ENCODE measurements at places on chromosomes 13 and 19.
A peak's percentile ranks its signal among the peaks of the same experiment; 100 is the strongest.

- no peak for DNase-seq
These were observed at the start of gene SYDE1 for GRCh38 chr19:15107061-15108010. SYDE1 (plus strand) TSS chr19:15107401; CDS start chr19:15107434, 33 bp downstream.

DNA sequence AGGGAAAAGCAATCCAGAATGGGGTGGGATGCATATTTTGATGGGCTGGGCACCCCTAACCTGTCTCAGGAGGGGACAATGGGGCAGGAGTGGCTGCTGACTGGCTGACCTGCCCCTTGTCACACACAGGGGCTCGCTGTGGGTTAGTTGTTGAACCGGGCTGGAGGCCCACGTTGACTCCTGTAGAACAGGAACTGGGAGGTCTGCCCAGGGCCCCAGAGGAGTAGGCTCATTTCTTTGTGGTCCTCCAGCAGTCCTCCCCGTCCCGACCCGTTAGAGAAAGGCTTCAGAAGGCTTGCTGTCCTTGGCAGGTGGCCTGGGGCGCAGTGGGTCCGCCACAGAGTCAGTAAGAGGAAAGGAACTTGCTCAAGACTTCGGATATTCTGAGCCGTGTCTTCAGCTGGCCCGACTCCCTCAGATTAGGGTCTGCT, 70.1 kb downstream of the COL4A1 start:
- DNase-seq = no peak

GRCh38 chr19:54551293-54551692, 22.3 kb upstream of the LILRA2 start:
- no peak for DNase-seq

- no peak for DNase-seq
These were observed 168.6 kb upstream of the RFC3 start for GRCh38 chr13:33649212-33649878.

- peak; percentile 43 for DNase-seq
These were observed 105.6 kb downstream of the SPRY2 start for GRCh38 chr13:80235166-80235966.

DNA sequence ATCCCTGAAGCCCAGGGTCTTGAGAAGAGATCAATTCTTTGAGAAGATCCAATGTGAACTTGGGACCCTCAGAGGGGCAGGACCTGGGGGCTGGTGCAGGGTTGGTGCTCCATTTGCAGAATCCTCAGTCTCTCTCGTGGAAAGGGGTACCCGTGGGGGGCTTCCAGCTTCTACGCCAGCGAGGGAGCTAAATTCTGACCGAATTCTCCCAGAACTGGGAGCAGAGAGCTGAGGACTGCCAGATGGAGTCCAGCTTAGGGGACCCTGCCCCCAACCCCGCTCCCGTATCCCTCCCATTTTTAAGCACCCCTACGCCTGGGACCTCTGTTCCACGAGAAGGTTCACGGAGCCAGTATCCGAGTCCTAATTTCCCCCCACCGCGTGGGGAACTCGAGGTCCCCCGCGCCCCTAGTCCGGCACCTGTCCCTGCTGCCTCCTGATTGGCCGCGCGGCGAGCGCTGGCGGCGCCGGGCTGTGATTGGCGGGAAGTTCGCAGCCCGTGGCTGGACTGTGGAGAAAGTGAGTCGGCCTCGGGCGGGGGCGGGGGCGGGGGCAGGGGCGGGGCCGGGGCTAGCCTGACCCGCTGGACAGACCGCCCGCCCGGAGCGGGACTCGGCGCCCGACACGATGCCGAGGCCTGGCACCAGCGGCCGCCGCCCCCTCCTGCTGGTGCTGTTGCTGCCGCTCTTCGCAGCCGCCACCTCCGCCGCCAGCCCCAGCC, 4.4 kb upstream of the LTBP4 start:
- no peak for DNase-seq

DNA sequence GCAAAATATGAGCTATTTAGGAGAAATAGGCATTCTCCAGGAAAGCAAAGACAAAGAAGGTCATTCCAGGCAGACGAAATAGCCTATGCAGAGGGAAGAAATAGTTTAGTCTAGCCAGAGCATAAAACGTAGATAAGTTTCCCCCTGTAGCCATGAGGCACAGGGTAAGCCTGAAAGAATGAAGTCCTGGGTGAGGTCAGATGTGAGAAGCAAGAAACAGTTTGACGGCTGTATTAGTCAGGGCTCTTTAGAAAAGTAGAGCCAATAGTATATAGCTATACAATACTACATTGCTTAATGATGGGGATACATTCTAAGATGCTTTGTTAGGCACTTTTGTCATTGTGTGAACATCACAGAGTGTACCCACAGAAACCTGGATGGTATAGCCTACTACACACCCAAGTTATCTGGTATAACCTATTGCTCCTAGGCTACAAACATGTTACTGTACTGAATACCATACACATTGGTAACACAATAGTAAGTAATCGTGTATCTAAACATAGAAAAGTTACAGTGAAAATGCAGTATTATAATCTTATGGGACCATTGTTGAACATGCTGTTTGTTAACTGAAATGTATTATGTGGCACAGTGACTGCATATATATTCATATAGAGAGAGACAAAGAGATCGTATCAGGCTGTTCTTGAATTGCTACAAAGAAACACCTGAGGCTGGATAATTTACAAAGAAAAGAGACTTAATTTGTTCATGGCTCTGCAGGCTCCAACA, 59.3 kb upstream of the WDFY2 start:
- DNase-seq = no peak

- DNase-seq = no peak
These were observed 57.5 kb downstream of the STARD13 start for GRCh38 chr13:33227927-33228647.

GRCh38 chr13:24725379-24725778, 38.6 kb upstream of the RNF17 start:
- no peak for DNase-seq

- DNase-seq = no peak
These were observed 36.6 kb upstream of the MED4 start for GRCh38 chr13:48131533-48131932.

GRCh38 chr19:295687-296370, 4.6 kb upstream of the PLPP2 start:
- no peak for DNase-seq

- no peak for DNase-seq
These were observed 48.0 kb upstream of the TPP2 start for GRCh38 chr13:102548811-102549210.

DNA sequence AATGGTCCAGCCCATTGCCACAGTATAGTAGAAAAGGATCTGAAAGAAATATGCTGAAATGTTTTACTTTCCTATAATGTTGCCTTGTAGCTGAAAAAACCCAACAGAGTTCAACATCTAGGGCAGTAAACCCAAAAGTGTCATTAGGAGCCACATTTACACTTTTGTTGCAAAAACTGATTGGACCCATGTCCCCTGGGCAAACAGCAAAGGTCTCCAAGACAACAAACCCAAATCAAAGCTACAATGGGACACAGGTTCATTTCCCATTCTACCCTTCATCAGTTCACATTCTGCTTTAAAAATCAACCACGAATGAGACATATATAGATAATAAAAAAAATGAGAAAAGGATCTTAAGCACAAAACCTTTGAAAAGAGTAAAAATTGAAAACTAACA, 744.8 kb downstream of the PCDH17 start:
- DNase-seq = no peak

DNA sequence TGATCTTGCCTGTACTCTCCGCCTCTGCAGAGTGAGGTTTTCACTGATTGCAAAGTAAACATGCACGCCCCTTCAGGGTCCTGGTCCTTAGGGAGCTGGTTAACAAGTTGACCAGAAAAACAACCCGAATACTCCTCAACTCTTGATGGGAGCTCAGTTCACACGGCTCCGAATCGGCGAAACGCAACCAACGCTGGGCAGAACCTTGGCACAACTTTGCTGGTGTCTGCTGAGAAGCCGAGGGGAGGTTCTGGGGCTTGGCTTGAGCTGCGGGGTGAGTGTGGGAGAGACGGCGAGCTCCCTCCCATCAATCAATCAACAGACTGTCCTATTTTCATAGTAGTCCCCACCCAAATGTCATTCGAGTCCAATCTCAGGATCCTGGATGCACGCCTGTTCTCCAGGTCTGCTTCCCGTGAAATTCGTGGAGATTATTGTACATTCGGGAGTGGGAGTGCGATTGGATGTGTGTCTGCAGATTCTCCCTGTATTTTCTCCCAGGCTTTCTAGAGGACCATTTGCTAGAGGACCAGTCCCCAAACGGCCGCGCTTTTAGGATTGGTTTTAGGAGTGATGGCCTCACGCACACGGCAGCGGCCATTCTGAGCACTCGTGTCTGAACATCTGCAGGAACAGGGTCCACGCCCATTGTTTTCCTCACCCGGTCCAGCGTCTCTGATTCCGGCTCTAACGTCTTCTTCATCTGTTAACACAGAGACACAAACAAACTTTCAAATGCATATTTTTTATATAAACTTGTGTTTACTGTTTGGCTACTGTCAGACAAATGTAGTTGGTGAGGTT, 51.6 kb upstream of the F7 start:
- DNase-seq = no peak

GRCh38 chr13:113359571-113359970, 4.4 kb downstream of the GRTP1 start:
- no peak for DNase-seq

DNA sequence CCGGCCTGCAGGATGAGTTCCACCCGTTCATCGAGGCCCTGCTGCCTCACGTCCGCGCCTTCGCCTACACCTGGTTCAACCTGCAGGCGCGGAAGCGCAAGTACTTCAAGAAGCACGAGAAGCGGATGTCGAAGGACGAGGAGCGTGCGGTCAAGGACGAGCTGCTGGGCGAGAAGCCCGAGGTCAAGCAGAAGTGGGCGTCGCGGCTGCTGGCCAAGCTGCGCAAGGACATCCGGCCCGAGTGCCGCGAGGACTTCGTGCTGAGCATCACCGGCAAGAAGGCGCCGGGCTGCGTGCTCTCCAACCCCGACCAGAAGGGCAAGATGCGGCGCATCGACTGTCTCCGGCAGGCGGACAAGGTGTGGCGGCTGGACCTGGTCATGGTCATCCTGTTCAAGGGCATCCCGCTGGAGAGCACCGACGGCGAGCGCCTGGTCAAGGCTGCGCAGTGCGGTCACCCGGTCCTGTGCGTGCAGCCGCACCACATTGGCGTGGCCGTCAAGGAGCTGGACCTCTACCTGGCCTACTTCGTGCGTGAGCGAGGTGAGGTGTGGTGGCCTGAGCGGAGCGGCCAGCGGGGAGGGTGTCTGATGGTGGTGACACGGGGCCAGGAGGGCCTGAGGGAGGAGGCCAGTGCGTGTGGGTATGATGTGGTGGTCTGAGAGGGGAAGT, 15.5 kb downstream of the NFIC start:
- no peak for DNase-seq

DNA sequence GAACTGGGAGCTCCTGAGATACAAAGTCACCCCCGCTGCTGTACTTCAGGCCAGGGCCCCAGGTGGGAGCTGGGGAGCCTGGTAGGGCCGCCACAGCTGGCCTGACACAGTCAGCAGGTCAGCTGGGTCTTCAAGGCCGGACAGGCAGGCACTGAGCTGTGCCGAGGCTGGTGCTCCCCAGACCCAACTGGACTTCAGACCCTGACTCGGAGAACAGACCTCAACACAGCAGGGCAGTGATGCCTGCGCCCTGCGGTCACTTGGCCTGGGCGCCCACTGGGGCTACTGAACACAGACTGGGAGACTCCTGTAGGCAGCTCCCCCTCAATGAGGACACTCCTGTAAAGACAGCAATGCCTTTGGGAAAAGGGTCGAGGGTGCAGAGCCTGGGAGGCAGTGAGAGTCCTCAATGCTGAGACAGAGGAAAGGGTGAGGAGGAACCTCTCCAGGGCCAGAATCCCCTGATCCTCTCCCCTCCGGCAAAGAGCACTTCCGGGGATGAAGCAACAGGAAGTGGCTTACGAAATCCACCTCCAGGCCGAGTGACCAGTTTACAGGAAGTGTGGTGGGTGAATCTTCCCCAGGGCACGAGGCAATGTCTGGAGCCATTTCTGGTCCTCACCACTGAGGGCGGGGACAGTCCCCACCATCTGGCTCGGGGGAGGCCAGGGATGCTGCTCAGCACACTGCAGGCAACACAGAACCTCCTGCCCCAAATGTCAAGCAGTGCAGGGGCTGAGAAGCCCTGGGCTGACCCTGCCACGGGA, 40.8 kb upstream of the ISYNA1 start:
- peak; percentile 37 for DNase-seq

- no peak for DNase-seq
These were observed 140.9 kb downstream of the ZNF536 start for GRCh38 chr19:30513082-30513411.

DNA sequence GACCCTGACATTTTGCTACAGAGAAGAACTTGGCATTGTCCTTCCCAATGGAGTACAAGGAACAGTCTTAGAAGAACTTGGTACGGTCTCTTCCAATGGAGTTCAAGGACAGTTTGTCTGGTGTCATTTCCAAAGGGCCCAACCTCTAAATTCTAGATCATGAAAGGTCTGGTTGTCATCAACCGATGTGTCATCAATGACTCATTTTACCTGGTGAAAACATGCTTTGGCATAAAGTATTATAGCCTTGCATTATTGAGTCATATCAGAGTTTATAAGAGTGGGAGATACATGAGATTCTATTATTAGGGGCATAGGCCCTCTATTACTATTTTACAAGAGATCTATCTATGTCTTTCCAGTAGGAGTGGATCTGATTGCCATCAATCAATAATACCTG, 4.3 kb downstream of the CYP2B6 start:
- no peak for DNase-seq

GRCh38 chr19:35117116-35117515, 1.5 kb downstream of the FXYD3 start:
- no peak for DNase-seq

- no peak for DNase-seq
These were observed 102.7 kb downstream of the SLAIN1 start for GRCh38 chr13:77800219-77800618.

DNA sequence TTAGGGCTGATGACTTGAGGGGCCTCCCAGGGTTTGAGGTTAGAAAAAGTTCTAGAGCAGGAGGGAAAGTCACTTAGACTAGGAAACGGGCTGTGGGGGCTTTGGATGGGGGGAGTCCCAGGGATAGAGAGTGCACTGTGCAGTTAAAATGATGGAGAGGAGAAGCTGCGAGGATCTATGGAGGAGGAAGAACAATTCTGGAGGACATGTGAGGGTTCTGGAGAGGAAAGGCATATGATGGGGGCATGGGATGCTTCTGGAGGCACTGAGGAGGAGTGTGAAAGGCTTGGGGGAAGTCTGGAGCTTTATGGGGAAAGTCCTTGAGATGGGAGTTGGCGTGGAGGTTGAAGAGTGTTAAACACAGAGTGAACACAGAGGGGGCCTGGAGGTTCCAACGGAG, 2.2 kb downstream of the KCNC3 start:
- DNase-seq = no peak

- no peak for DNase-seq
These were observed 421.1 kb downstream of the KLF5 start for GRCh38 chr13:73479856-73480255.
